Posterior vena cava (tissue), 2 donors: ENCODE measurements at places on chromosomes 5 and 9. TPM values are rescaled to one million over a fixed set of nuclear protein-coding genes. Genes with fewer than 3 reads are reported as not detected.

- no peak for DNase-seq
These were observed 84.4 kb downstream of the RAPGEF6 start for GRCh38 chr5:131550606-131551005.

- no peak for DNase-seq
These were observed 17.7 kb downstream of the SNX18 start for GRCh38 chr5:54535149-54535844.

- DNase-seq: no peak
These were observed 472.8 kb downstream of the DMRTA1 start for GRCh38 chr9:22919423-22919822.

DNA sequence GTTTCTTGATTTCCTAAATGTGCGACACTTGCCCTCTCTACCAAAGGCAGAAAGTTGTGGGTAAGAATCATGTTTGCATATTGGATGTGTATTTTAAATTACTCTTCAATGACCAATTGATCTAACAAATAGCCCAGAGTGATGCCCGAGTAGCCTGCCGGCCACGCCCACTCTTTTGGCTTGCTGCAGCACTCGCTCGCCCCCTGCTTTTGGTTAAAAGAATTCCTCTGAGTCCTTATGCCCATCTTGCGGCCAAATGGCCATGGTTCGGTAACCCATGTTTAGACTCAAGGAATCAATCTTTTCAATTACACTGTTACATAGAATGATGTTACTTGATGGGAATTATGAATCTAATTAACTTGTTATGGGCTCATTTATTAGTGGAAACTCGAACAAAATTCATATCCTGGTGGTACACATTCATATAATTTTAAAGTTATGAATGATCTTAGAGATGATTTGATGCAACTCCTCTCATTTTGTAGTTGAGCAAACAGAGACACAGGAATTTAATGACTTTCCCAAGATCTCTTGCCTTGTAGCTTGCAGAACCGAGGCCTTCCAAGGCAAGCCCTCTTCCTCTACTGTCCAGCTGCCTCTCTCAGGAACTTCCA, 36.5 kb downstream of the PPIC start:
- no peak for DNase-seq

DNA sequence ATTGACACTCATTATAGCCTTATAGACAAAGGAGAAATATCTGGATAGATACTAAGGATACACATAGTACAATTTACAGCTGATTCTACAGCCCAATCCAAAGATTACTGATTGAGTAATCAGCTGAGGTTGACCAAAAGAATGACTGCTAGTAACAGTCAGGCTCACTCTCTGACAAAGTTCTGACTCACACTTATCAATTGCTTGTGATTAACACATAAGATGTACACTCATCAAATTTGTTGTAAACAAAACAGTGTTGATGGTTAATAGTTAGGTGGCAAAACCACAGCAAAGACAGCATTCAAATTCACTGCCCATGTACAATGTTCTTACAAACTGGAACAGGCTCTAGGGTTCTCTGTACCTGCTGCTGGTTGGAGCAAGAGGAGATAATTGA, 422.7 kb downstream of the TLE1 start:
- no peak for DNase-seq

- no peak for DNase-seq
These were observed 122.4 kb downstream of the TLE4 start for GRCh38 chr9:79694208-79694607.

The FOXD1 gene
- 10.2 TPM for total RNA-seq

The ACTBL2 gene
- not detected for total RNA-seq

The ENHO gene
- 0.24 TPM for total RNA-seq

The ADRB2 gene
- total RNA-seq: 2.1 TPM

The SLC30A5 gene
- total RNA-seq: 43.7 TPM

The FOXD4L3 gene
- not detected for total RNA-seq
